Myometrial cell (primary cell): ENCODE measurements at places on chromosomes 5 and 9. TPM values are rescaled to one million over a fixed set of nuclear protein-coding genes. Genes with fewer than 3 reads are reported as not detected.

Gene BAAT
- total RNA-seq: not detected in 2 replicates

Gene WDR5
- total RNA-seq: 23.1 and 30.1 TPM in 2 replicates

Gene BSPRY
- not detected in 2 replicates for total RNA-seq

Gene PJA2
- total RNA-seq: 47.0 and 51.6 TPM in 2 replicates

Gene OR2K2
- total RNA-seq: not detected in 2 replicates

Gene ALDOB
- not detected in 2 replicates for total RNA-seq
